ENCODE measurements at places on chromosomes 11 and 22. TPM values are rescaled to one million over a fixed set of nuclear protein-coding genes. Genes with fewer than 3 reads are reported as not detected.

DBX1 gene
- total RNA-seq: not detected

GPR137 gene
- total RNA-seq: 42.2 TPM

ZDHHC13 gene
- total RNA-seq: 16.7 TPM

CYTH4 gene
- 0.56 TPM for total RNA-seq

HBE1 gene
- total RNA-seq: not detected

B3GAT1 gene
- total RNA-seq: not detected

CRYBB1 gene
- not detected for total RNA-seq

NTM gene
- total RNA-seq: not detected

PLEKHA7 gene
- 49.4 TPM for total RNA-seq

C11orf65 gene
- total RNA-seq: 0.50 TPM

TENM4 gene
- total RNA-seq: 0.17 TPM

SPDYC gene
- not detected for total RNA-seq

APOL5 gene
- total RNA-seq: not detected

MFNG gene
- total RNA-seq: 1.9 TPM

HEPN1 gene
- total RNA-seq: not detected

P2RX6 gene
- total RNA-seq: 0.84 TPM

NXPE1 gene
- total RNA-seq: not detected

SLCO2B1 gene
- 2.9 TPM for total RNA-seq

SMIM38 gene
- total RNA-seq: not detected

HTR3B gene
- total RNA-seq: not detected

YIF1A gene
- total RNA-seq: 94.5 TPM

KRTAP5-11 gene
- not detected for total RNA-seq

CCDC73 gene
- total RNA-seq: not detected

KIF18A gene
- 12.9 TPM for total RNA-seq

MPZL3 gene
- total RNA-seq: 0.36 TPM

CDC42EP2 gene
- total RNA-seq: 14.6 TPM

ASCL2 gene
- not detected for total RNA-seq

CYP2D6 gene
- 0.49 TPM for total RNA-seq

OR56A4 gene
- total RNA-seq: not detected

CATSPER1 gene
- total RNA-seq: 1.7 TPM

PHLDB1 gene
- 8.8 TPM for total RNA-seq

MAPK8IP2 gene
- 3.7 TPM for total RNA-seq

KBTBD3 gene
- total RNA-seq: 2.5 TPM

All from A549 treated with Mapracorat at 1 μM for 4 hours (cell line).